ENCODE measurements at places on chromosomes 13 and 19.

DNA sequence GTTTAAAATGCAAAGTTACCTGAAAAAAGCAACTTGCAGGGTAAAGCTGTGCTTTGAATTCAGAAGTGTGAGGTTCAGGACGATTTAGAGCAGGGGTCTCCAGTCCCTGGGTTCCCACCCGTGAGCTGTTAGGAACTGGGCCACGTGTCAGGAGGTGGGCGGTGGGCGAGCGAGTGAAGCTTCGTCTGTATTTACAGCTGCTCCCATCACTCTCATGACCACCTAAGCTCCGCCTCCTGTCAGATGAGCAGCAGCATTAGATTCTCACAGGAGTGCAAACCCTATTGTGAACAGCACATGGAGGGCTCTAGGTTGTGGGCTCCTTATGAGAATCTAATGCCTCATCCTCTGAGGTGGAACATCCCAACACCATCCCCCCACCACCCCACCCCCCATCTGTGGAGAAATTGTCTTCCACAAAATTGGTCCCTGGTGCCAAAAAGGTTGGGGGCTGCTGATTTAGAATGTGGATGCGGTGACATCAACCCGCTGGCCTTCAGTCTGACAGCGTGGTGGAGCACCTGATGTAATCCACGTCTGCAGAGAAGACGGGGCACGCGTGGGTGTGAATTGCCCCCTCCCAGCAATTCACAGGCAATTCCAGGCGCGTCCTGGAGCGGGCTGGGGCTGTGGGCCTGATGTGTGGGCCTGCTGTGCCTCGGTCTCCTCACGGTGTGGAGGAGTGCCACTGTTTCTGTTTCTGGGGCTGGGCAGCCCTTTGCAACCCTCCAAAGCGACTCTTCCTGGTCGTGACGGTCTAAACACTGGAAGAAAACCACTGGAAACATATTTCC is 214.0 kb upstream of the SOX1 start:
- DNase-seq: peak; percentile 13

DNA sequence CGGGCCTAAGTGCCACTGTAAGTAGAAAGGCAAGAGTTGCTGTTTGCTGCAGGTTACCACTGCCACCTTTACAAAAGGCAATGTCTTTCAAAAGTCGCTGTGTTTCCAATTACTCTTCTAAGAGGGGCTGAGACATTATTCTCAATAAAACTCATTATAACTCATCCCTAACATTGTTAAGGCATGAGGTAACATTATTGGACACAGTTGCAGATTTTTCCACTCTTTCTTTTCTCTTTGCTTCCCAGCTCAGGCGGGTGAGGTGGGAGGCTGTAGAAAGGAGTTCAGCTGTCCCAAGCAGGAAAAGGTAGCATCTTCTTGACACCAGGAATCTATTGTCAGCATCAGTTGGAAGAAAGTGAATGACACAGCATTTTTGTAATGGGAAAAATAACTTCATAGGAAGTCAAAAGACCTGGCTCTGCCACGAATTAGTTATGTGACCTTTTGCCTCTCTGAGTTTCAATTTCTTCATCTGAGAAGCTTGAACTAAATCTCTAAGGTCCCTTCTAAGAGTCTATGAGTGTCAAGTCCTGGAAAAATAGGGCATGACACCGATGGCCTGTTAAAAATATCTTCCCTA is 2.1 kb upstream of the UBL3 start:
- no peak for DNase-seq

GRCh38 chr19:1481893-1482360 is 2.9 kb upstream of the C19orf25 start:
- DNase-seq: no peak

GRCh38 chr13:39604756-39605155 is 1.8 kb upstream of the LHFPL6 start:
- no peak for DNase-seq

DNA sequence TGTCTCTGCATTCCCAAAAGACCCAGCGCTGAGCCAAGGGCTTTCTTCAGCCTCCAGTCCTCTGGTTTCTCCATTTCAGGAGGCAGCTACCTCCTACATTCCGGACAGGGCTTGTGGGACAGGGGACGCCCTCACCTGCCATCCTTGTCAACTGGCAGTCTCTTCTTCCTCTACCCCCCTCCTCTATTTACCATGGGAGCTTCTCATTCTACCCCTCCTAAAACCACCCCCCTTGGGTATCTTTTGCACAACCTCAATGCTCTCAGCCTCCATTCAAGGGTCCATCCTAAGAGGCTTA is 43.8 kb downstream of the ZNF93 start:
- DNase-seq: no peak

- no peak for DNase-seq
Measured at GRCh38 chr13:73532582-73532981, 473.8 kb downstream of the KLF5 start.

DNA sequence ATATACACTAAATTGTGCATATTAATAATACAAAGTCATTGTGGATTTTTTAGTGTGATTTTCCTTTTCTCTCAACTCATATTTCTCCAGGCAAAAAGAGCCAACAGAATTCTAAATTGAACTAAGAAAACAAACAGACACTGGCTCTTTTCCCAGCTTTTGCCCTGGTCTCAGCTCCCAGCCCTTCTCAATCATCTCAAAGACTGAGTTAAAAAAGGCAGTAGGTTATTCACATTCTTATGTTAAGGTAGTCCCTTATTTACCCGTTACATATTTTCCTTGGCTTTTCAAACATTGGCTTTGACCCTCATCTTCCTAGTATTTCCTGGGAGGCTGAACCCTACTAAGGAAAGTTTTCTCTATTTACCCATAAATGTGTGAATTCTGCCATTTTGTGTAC is 753.6 kb downstream of the LIG4 start:
- DNase-seq: no peak

- no peak for DNase-seq
Measured at GRCh38 chr13:31627097-31627845, 112.1 kb upstream of the RXFP2 start.

- no peak for DNase-seq
Measured at GRCh38 chr13:76164290-76164689, 528.2 kb downstream of the LMO7 start.

DNA sequence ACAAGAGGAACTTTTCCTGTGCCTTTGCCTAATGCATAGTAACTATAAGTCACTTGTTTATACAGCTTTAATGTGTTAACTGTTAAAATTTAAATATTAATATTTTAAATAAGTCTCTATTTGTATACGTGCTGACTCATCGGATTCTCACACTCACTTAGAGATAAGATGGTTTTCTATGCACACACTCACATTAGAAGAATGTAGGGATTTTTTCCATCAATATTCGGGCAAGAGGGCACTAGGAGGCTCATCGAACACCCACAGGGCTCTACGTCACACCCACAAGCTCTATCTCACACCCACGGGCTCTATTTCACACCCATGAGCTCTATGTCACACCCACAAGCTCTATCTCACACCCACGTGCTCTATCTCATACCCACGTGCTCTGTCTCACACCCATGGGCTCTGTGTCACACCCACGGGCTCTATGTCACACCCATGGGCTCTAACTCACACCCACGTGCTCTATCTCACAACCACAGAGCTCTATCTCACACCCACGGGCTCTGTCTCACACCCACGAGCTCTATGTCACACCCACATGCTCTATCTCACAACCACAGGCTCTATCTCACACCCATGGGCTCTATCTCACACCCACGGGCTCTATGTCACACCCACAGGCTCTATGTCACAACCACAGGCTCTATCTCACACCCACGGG is 73.4 kb downstream of the COL4A2 start:
- no peak for DNase-seq

- no peak for DNase-seq
Measured at GRCh38 chr19:3850320-3850972, 18.4 kb downstream of the ZFR2 start.

DNA sequence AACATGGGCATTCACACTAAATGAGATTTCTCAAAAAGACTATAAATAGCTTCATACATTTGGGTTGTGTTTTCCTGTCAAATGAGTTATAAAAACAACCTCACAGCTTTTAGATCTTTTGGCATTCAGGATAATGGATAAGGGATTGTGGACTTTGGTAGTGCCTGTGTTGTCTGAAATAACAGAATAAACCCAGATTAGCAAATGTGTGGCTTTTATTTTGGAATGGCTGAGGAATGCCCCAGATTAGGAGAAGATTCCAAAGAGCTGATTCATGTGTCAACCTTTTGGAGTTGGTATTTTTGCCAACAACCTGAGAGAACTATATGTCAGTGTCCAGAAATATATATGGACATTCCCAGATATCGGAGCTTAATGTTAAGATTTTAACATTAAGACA is 164.7 kb downstream of the MTUS2 start:
- no peak for DNase-seq

- DNase-seq: no peak
Measured at GRCh38 chr19:51576850-51577249, 5.8 kb downstream of the ZNF175 start.

GRCh38 chr13:86581706-86582105 is 782.5 kb upstream of the SLITRK6 start:
- DNase-seq: no peak

DNA sequence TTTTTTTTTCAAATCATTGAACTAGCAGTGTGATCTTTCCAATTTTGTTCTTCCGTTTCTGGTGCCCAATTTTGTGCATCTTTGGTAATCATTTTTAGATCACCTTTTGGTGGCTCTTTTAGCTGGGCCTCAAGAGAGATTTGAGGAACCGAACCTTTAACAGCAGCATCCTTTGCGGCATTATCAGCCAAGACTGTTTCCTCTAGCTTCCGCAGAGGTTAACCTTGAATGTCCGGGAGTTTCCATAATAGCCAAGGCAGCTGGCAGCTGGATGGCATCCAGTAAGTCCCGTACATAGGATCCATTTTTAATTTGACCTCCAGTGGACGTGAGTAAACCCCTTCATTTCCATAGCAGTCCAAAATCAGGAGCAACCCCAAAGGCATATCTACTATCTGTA is 9.6 kb downstream of the IRGC start:
- DNase-seq: no peak

GRCh38 chr19:13906521-13906904 is 512 bp downstream of the CC2D1A start:
- DNase-seq: peak; percentile 30

GRCh38 chr19:45405435-45406225 is 761 bp upstream of the PPP1R13L start:
- DNase-seq: peak; percentile 87

- no peak for DNase-seq
Measured at GRCh38 chr13:33610438-33611120, 207.4 kb upstream of the RFC3 start.

DNA sequence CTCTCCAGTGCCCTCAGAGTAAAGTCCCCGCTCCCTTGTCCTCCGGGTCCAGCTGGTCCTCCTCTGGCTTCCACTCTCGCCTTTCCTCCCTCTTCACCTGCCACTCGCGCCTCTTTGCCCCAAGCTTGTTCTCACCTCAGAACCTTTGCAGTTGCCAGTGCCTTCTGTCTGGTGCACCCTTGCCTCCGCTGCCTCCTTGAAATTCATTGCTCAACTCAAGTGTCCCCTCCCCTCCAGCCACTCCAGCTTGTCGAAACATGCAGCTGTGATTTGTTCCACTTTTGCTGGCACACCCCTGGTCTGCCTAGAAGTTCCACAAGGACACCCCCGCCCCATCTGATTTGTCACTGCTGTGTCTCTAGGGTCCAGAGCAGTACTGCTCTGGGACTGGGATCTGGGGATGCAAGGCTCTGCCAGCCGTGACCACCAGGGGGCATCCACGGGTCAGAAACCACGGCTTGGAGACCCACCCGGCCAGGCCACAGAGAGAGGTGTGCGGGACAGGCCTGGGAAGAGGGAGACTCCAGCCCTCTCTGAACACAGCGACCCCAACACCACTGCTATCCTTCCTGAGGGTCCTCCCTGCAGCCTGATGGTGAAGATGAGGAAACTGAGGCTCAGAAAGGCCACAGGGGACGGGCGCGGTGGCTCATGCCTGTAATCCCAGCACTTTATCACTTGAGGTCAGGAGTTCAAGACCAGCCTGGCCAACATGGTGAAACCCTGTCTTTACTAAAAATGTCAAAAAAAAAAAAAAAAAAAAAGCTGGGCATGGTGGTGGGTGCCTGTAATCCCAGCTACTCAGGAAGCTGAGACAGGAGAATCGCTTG is 49.9 kb downstream of the AP1M1 start:
- peak; percentile 50 for DNase-seq

All from NCI-H1105 treated with DMSO at 0.1 percent for 48 hours (cell line).